Mucosa of descending colon (tissue), 3 donors: ENCODE measurements at places on chromosomes 5 and 9. TPM values are rescaled to one million over a fixed set of nuclear protein-coding genes. Genes with fewer than 3 reads are reported as not detected.

GRCh38 chr9:136085815-136086212 is 9.3 kb downstream of the NACC2 start:
- DNase-seq: no peak

GRCh38 chr5:10153808-10154537 is 95.7 kb downstream of the ATPSCKMT start:
- no peak for DNase-seq

Gene RANBP17
- total RNA-seq: 11.7 TPM

Gene HSD17B3
- total RNA-seq: 1.4 TPM

Gene VDAC1
- total RNA-seq: 246 TPM

Gene PDGFRB
- 61.5 TPM for total RNA-seq
